Dermis blood vessel endothelial cell (primary cell): ENCODE measurements at places on chromosomes 7 and 10. TPM values are rescaled to one million over a fixed set of nuclear protein-coding genes. Genes with fewer than 3 reads are reported as not detected.
A peak's percentile ranks its signal among the peaks of the same experiment; 100 is the strongest.

DNA sequence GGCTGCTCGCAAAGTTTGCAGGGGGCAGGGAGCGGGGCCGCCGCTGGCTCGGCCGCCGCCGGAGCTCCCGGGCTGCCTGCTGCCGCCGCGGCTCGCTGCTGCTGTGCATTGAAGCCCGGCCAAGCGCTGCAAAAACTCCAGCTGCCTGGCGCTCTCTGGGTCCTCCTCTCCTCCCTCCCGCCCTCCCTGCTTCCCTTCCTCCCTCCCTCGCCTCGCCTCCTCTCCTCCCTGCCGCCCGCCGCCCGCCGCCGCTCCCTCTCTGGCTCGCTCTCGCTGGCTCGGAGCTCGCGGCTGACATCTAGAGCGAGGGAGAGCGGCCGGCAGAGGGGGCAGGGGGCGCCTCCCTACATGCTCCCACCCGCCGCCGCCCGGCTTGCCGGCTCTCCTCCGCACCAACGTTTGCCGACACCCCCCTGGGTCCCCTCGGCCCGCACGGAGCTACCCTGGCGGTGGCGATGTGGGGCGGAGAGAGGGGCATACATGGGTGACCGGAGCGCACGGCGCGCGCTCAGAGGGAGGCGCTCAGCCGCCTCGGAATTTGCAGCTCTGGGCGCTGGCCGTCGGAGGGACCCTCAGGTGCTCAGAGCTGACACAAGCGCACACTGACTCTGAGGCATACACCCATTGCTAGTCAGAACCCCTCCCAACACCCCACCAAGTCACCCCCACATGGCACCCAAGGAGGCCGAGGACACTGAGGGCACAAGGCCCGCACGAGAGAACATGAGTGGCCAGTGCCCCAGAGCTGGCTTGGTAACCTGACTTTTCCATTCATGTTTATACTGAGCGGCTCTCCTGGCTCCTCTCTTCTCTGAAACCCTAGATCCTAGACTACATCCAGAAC is 1.2 kb upstream of the PLXNA4 start:
- DNase-seq = peak; percentile 61

DNA sequence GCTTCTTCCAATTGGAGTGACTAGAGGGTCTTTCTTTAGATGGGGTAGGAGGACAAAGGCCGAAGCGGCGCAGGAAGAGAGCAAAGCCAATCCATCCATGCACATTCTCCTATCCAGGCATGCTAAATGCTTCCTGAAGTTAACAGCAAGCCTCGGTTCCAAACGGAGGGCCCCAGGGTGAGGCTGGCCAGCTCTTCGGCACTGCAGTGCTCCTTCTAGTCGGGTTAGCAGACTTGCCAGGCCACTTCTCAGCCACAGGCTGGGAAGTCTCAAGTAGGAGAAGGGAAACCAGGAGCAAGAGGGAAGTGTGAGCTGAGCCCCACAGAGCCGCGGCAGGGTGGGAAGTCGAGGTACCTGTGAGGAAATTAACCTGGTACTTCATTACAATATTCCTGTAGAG is 253.8 kb upstream of the INHBA start:
- DNase-seq = no peak

GRCh38 chr7:29989257-29989995 is at the start of gene SCRN1:
Gene SCRN1 (minus strand): TSS chr7:29989801. CDS start chr7:29969067, 20,734 bp downstream.
- peak; percentile 60 for DNase-seq

GRCh38 chr7:101536232-101536631 is 92.9 kb downstream of the MYL10 start:
- DNase-seq = no peak

DNA sequence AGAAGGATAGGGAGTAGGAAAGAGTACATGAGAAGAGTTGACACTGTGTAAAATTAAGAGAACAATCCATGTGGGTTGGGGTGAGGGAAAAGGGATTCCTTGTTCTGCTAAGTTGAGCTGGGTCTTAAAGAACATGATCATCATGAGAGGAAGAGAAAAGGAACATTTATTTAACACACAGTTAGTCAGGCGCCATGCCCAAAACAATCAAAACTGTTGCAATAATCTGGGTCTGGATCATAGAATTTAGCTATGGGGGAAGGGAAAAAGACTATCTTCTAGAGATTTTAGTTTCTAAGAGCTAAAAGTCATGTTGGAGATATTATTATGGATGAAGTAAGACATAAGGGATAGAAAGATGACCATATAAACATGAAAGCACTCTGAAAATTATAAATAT is 178.9 kb downstream of the SEM1 start:
- DNase-seq = no peak

GRCh38 chr10:34193931-34194626 is 621.0 kb downstream of the PARD3 start:
- DNase-seq = no peak

The IL2RA gene
- total RNA-seq = not detected in 2 replicates

GRCh38 chr7:1096156-1097119 is 8.5 kb downstream of the GPER1 start:
- no peak for DNase-seq

- peak; percentile 63 for DNase-seq
Observed at GRCh38 chr10:88525371-88526069, 57.6 kb downstream of the RNLS start.

- DNase-seq = no peak
Observed at GRCh38 chr7:85160223-85160622, 26.6 kb downstream of the SEMA3D start.
